ENCODE measurements at places on chromosomes 4 and X.

DNA sequence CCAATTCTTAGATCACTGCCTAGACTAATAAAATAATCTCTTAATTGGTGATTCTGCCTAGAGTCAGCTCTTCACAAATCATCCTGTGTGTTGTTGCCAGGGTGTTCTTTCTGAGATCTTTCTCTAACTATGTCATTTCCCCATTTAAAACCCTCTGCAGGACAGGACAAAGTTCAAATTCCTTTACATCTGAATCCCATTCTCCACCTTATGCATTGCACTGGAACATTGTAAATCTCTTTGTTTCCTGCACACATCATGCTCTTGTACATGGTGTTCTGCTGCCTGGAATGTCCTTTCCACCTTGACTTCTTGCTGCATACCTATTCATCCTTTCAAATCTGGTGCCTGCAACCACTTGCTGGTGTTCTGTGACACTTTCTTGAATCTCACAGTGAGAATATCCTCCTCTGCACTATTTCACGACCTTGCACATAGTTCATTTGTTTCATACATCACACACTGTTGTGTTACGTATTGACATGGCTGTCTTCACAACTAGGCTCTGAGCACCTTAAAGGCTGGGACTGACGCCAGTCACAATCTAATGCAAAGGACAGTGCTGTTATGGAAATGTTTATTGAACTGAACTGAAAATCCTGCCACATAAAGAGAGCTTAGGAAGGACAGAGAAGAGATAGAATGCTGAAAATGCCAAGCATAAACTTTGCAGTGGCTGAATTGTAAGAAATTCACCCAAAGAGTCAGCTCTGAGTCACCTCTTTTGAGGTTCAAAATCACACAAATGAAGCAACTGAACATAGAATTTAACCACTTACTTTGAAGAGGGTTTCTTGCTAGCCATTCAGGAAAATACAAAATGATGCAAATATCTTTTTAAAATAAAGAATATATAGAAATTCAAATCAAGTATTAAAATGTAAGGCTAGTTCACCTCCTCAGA is 26.4 kb upstream of the SMIM14 start:
- DNase-seq, result no peak

GRCh38 chrX:7904562-7904961 is 22.7 kb downstream of the PNPLA4 start:
- no peak for DNase-seq

DNA sequence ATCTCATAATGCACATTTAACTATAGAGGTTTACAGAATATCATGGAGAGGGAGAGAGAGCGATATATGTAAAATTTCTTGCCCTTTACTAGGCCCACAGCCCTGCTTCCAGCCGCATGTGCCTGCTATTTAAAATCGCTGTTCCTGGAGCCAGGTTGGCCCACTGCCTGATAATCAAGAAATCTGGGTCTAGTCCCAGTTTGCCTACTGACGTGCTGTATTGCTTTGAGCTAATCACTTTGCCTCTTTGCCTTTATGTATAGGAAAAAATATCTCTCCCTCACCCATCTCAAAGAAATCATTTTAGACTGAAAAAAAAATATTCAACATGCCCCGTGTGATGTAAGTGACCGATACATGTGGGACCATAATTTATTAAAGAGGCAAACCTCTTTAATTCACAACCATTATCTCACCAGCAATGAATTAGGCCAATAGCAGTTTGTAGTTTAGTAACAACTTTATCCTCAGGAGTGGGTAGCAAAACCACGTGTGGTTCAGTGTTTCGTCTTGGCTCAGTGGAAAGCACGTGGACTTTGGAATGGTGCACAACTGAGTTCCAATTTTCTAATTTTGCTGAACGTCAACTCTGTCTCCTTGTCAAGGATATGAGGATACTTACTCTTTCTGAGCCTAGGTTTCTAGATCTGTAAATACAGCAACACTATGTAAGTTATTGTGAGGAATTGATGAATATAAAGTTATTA is 62.6 kb downstream of the GRXCR1 start:
- DNase-seq, result no peak

GRCh38 chrX:1658071-1658491 is 43.2 kb downstream of the ASMT start:
- peak; percentile 82 for DNase-seq

GRCh38 chr4:116438981-116439729 is 646.2 kb downstream of the TRAM1L1 start:
- DNase-seq, result no peak

DNA sequence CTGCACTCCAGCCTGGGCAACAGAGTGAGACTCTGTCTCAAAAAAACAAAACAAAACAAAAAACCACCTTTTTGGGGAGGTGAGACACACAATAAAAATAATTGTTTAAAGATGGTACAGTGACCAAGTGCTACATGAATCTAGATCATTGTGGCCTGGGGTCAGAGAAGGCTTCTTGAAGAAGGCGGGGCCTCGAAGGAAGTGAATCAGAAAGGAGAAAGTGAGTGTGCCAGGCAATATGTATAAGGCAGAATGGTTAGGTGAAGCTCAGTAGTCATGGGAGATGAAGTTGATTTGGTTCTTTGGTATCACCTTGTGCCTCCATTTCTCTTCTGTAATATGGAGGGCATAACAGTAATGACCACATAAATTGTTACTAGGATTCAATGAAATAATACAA is 58.9 kb downstream of the DOCK11 start:
- DNase-seq, result no peak

- no peak for DNase-seq
Measured at GRCh38 chr4:158788516-158788915, 19.7 kb downstream of the FNIP2 start.

DNA sequence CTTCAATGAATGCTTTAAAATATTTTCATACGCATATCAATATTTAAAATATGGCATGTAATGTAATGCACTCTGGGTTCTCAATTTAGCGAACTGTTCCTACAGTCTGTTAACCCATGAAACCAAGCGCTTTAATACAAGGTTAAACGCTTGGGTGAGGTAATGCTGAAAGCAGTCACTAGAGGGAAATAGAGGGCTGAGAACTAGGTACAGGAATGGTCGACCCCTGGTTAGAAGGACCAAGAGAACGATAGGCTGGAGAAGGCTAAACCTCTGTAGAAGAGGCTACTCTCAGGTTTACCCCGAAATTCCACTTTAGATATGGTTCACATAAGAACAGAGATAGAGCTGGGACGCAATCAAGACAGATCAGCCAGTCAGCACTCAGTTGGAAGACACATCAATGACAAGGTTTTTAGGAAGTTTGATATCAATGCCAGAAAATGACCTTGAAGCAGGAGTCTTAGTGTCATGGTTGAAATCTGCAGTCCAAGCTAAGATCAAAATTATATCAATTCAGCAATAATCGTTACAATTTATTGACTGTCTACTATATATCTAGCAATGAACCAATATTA is 26.9 kb downstream of the ARSJ start:
- DNase-seq, result peak; percentile 3

DNA sequence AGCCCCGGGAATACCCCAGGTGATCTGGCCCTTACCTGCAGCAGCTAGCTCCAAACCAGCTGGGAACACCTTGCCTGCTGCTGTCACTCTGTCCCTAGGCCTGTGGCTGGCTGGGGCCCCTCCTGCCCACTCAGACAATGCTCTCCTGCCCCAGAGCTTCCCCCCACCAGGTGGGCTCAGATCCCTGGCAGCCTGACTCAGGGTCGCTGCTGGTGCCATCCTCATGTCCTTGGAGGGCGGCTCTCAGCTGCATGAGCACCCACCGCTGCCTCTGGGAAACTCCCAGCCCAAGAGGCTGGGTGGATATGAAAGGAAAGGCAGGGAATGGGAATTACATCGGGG is 15.8 kb downstream of the C4orf50 start:
- DNase-seq, result no peak

All from NCI-H2171 (cell line).